ENCODE measurements at places on chromosomes 7 and 10.

GRCh38 chr10:7483848-7484247 is 73.0 kb upstream of the SFMBT2 start:
- DNase-seq: no peak

GRCh38 chr10:5814110-5815107 is 1.2 kb upstream of the GDI2 start:
- peak; percentile 72 for DNase-seq

DNA sequence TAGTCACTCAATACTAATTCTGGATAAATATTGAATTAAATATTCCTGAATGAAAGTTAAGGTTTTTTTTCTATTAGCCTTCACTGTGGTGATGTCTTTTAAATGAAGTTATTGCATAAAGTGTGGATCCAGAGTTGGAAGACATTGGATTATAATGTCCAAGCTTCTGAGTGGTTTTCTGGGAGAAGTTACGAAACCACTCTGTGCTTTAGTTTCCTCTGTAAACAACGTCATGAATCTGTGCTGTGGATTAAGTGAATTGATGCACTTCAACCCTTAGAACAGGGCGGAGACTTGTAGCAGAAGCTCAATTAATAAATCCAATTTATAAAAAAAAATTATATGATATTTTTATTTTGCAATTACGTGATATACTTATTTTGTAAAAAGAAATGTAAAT is 271.7 kb downstream of the BICC1 start:
- no peak for DNase-seq

DNA sequence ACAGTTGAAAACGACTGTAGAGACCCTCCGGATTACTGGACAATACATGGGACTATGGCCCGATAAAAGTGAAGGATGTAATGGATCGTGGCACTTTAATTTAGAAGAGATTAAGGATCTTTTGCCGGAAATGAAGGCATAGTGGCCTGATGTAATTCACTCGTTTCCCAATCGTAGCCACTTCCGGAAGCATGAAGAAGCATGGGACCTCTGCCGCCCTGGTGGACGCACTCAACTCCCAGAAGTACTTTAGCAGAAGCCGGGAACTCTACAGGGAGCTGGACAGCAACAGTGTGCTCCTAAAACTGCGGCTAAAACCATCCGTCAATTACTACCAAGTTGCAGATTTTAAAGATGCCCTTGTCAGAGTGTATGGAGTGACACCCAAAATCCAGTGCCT is 59.6 kb upstream of the NUPR2 start:
- no peak for DNase-seq

- no peak for DNase-seq
Observed at GRCh38 chr10:78688230-78688900, 380.4 kb upstream of the ZMIZ1 start.

DNA sequence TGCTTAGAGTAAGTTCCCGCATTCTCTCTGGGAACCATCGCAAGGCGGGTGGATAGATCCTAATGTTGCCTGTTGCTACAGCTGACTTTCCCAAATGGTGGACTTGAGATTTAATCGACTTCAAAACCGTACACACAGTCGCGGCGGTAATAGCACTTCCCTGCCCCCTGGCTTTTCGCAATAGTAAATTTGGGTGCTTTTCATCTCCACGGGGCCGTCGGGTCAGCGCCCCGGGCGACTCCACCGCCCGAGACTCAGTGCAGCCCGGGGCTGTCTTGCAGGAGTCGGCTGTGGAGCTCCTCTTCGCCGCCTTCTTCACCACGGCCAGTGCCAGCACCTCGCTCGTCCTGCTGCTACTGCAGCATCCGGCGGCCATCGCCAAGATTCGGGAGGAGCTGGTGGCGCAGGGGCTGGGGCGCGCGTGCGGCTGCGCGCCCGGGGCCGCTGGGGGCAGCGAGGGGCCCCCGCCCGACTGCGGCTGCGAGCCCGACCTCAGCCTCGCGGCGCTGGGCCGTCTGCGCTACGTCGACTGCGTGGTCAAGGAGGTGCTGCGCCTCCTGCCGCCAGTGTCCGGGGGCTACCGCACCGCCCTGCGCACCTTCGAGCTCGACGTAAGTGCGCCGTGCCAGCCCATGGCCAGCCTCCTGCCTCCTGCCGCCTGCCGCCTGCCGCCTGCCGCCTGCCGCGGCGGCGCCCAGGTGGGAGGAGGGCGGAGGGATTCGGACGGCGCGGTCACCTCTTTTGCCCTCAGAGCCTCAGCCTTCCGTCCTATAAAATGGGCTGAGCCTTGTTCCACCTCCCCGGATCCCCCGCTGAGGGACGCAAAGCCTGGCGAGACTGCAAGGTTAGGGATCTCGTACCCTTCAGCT is 5.3 kb downstream of the CYP26C1 start:
- peak; percentile 20 for DNase-seq

DNA sequence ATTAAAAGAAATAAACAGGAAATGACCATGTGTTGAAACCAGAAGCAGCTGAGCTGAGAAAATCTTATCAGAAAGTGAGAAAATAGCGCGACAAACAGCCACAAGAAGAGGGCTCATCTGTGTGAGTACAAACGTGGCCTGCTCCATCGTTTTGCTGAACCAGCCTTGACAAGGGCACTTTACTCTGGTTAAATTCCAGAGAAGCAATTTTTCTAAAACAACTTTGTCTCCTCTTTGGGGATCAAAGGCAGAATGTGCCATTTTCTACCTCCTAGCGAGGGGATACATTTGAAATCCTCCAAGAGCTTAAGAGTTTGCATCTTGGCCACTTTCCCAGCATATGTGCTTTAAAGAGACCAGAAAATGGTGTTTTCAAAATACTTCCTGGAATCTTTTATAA is 51.3 kb upstream of the VIPR2 start:
- no peak for DNase-seq

DNA sequence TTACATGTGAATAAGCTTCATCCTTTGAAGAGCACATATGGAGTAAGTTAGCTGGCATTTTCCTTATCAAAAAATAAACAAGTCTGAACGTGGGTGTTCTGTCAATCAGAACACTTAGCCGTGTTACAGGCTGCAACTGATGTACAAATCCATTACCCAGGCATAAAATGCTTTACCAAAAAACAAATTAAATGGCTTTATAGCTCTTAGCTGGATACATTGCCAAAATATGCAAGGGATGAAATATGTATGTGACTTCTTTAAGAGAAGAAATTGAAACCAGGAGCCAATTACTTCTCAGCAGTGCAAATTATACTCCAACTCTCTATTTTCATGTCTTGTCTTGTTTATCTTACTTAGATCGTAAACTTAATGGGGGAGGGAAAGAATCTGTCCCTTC is 214.8 kb downstream of the DGKB start:
- no peak for DNase-seq

DNA sequence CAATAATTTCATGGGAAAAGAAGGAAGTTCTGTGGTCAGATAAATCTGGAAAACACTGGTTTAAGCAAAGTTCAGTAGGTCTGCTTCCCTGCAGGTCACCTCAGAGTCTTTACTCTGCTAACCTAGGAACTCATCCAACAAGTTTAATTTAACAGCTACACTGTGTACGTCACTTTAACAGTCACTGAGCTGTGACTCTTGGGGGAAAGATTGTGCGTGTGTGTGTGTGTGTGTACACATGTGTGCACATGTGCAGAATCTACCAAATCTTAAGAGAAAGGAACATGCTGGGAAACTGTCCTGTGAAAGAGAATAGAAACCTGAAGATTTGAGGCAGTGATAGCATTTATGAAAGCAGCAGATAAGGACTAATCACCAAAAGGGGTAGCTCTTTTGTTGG is 62.6 kb downstream of the IKZF1 start:
- DNase-seq: no peak

DNA sequence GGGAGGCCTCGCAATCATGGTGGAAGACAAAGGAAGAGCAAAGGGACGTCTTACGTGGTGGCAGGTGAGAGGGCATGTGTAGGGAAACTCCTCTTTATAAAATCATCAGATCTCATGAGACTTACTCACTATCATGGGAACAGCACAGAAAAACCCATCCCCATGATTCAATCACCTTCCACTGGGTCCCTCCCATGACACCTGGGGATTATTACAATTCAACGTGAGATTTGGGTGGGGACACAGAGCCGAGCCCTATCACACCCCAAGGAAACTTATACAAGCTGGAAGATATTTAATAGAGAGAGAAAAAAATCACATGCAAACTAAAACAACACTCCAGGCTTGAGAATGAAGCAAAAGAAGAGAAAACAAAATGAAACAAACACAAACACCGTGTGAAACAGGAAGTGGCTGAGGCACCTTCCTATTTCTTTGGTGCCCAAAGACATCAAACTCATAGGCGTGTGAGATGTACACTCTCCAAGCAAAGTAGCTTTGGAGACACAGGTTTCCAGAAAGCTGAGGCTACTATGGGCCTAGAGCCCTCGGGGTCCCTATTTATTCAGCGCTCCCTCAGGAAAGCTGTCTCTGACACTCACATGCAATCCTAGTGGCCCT is 97.2 kb downstream of the PRKCQ start:
- no peak for DNase-seq

DNA sequence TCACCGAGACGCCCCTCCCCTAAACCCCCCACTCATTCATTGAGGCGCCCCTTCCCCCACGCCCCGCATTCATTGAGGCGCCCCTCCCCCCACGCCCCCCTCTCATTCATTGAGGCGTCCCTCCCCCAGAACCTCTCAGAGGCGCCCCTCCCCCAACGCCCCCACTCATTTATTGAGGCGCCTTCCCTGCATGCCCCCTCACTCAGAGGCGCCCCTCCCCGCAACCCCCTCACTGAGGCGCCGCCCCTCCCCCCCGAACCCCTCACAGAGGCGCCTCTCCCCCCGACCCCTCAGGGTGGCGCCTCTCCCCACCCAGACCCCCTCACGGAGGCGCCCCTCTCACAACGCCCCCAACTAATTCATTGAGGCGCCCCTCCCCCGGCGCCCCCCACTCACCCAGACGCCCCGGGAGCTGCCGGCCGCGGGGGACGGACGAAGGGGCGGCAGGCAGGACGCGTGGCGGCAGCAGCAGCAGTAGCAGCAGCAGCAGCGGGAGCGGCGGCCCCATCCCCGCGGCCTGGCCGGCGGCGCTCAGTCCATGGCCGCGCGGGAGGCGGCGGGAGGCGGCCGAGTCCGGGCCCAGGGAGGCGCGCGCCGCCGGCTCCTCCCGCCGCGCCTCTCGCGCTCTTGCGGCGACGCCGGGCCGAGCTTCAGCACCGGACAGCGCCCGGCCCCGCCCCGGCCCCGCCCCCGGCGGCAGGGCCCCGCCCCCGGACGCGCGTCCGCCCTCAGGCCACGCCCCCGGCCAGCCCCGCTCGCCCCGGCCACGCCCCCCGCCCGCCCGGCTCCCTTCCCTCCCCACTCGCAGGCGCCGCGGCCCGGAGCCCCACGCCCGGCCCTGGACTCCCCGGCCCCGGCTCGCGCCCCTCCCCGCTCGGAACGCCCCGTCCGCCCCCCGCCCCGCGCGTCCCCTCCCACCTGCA is at the start of gene PTPRN2:
PTPRN2 (minus strand) TSS at position 662 of the 923 bp plus-strand sequence.
- peak; percentile 79 for DNase-seq

DNA sequence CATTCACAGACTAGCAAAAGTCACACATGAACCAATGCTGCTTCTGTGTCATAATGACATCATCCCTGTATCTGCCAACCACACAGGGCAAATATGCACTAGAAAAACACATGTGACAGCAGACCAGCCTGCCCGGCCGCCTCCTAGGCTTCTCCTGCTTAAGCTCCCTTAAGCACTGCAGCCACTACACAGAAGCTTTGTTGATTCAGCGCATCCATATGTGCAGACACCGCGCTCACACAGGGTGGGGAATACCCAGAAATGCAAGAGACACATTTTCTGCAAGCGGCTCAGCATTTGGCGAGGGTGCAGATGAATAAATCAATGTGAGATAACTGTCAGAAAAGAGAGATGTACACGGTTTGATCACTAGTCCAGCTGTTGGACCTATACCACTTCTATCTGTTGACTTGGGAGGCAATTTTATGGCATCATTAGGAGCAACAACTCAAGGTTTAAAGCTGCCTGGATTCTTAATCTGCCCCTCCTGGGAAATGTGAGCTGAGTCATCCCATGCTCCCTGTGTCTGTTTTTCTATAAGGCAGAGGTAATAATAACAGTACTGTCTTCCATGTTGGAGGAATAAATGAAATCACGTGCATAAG is 33.4 kb downstream of the CPXM2 start:
- DNase-seq: no peak

- DNase-seq: no peak
Observed at GRCh38 chr10:63671317-63671937, 150.2 kb downstream of the REEP3 start.

GRCh38 chr10:49109669-49110340 is 5.5 kb downstream of the VSTM4 start:
- DNase-seq: no peak

Measured in erythroblast (primary cell).